Cerebellum (tissue), 4 donors: ENCODE measurements at places on chromosomes 1 and 21.

- DNase-seq: no peak
Observed at GRCh38 chr1:175005085-175005783, 5.5 kb downstream of the CACYBP start.

DNA sequence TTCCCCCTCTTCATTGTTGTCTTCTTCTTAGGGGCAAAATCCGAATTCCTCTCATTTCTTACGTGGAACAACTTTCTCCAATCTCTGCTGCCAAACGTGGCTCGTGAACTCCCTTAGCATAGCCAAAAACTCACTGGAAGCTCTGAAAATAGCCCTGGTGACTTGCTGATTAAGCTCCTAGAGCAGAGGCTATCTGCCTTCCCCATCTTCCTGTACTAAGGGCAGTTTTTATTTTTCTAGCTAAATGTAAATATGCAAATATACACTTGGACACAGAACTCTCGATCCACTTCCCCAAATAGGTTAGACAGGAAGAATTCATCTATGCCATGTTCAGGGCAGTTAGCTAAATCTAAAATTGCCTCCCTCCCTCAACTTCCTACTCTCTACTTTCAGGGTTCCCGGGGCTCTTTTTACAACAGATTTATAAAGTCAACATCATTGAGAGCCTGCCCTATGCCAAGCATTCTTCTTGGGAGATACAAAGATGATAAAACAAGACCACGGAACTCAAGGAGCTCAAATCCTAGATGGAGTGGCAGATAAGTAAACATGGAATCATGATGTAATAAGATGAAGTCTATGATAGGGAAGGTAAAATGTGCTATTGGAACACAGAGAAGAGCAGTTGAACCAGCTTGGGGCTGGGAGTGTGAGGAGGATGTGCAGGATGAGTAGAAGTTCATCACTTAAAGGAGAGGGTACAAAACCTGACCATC, 59.4 kb upstream of the FMOD start:
- DNase-seq: no peak

- DNase-seq: no peak
Observed at GRCh38 chr1:183689762-183690204, 36.7 kb upstream of the APOBEC4 start.

DNA sequence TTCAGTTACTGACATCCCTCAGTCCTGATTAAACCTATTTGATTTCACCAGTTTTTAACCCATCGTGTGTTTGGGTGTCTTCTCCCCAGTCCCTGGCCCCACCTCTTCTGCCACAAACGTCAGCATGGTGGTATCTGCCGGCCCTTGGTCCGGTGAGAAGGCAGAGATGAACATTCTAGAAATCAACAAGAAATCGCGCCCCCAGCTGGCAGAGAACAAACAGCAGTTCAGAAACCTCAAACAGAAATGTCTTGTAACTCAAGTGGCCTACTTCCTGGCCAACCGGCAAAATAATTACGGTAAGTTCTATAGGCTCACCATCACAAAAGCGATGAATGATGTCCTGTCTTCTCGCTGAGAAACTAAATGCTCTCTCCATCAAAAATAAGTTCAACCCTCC, 28.7 kb downstream of the NBPF3 start:
- DNase-seq: no peak

- no peak for DNase-seq
Observed at GRCh38 chr1:178376008-178376407, 120.8 kb downstream of the CLEC20A start.

DNA sequence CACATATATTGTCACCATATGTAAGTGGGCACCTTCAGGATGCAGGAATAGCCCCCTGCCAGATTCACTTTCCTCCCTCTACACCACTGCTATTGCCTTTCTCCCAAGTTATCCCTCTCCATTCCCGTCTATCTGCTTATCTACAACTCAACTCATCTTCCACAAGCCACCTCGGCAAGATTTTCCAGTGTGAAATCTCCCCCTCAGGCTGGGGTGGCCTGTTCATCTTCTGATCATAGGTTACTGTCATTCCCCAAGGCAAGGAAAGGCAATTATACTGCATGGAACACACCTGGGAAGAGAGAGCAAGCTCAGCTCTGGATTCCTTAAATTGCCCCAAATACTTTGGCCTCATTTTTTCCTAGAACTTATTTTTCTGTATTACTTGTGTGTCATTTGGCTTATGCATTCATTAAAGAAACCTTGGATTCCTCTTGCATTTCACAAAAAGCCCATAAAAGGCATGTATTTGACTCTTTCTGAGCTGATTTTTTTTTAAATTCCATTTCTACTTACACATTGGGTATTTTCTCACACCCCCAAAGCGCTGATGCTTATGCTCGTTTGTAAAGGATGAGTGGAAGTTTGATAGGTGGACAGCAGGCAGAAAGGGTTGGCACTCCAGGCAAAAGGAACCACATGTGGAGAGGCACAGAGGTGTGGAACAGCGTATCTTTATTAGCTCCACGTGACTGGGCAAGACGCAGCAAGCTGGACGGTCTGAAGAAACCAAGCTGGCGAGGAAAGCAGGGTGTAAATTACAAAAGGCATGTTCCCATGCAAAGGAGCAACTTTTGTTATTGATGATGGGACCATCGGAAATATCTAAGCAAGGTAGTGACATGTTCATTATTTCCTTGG, 169.7 kb upstream of the RAB4A start:
- no peak for DNase-seq

DNA sequence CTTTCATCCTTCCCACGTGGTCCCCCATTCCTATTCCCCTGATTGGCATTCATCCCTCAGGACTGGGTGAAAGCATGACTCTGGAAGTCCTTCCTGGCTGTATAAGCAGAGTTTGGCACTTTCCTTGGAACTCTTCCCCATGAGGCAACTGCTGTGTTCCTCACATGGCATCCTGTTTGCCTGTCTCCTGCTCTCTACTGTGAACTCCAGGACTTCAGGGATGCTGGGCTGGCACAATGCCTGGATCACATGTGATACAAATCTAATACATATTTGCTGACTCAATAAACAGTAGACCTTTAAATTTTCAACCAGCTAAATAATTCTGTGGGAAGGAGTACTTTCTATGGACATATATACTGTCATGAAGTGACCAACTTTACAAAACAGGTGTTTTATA, 46.8 kb upstream of the EDEM3 start:
- no peak for DNase-seq

DNA sequence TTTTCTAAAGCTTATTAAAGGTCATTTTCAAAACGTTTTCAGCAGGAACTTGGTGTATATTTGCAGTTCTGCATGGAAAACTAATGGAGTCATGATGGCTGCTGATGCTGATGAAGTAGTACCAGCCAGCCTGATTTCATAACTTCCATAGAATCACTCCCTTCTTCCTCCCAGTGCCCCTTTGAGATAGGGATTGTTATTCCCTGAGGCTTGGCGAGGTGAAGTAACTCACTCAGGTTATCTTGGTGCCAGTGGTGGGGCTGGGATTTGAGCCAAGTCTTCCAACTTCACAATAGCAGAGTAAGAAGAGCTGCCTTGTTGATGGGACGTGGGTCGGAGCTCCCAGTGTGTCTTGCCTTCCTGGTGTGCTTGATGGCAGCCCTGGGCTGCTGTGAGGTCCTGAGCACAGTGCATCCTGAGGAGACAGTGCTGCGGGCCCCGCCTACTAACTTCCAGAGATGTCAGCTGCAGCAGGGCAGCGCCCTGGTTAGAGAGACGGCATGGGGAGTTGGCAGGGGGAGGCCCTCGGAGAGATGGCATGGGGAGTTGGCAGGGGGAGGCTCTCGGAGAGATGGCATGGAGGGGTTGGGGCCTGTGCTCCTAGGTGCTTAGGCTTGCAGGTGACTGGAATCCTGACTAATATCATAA, 92.6 kb downstream of the PCBP3 start:
- no peak for DNase-seq

DNA sequence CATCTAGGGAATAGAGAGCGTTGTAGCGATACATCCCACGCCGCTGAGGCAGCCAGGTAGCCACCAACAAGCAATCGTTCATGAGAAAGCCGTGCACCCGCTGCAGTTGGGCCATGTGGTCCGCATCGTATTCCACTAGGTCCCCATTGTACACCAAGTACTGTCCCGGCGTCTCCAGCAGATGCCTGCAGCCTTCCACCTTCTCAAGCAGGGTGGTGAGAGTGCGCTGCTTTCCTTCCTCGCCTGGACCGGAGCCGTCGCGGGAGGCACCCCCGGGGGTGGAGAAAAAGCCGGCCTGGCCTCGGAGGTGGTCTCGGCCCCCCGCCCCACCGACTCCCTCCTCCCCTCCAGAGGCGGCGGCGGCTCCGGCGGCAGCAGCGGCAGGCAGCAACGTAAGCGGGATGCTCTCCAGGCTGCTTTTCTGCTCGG, 595 bp downstream of the EXOC8 start:
- no peak for DNase-seq

DNA sequence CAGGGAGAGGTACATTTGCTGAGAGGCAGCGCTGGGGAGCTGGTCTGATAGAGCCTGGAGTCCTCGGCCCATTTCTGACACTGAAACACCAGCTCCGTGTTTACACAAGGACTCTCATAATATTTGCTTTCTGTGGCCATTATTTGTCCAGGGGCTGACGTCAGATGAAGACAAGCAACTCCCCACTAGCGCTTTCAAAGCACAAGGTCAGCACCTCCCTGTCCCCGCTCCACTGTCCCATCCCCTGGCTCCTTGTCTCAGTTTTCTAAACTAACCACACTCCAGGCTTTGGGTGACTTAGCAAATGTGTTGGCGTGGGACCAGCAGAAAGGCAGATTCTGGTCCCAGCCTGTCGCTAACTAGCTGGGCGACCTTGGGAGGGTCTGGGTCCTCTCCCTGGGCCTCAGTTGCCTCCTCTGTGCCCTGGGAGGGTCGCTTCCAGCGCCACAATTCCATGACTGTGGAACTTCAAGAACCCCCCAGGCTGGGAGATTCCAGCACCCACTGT, 37.4 kb upstream of the ZBTB40 start:
- no peak for DNase-seq

DNA sequence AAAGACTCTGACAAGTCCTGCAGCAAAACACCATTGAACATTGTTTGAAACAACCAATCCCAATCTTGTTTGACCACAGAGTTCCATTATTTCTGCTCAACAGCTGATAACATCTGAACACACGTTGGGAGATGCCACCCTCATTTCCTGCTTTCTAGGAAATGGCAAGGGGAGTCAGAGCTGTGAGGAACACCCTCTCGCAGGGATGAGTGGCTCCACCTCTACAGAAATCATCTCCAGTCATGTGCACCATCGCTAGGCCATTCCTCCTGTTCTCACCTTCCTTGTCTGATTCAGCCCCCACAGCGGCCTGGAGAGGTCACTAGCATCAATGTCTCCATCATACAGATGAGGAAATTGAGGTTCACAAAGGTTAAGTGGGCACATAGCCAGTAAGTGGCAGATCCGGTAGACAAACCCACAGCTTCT, 22.4 kb upstream of the RUNX3 start:
- DNase-seq: no peak

GRCh38 chr1:65255656-65256050, 53.7 kb upstream of the DNAJC6 start:
- peak; percentile 37 for DNase-seq

- no peak for DNase-seq
Observed at GRCh38 chr1:24707687-24708086, 37.6 kb upstream of the CLIC4 start.

DNA sequence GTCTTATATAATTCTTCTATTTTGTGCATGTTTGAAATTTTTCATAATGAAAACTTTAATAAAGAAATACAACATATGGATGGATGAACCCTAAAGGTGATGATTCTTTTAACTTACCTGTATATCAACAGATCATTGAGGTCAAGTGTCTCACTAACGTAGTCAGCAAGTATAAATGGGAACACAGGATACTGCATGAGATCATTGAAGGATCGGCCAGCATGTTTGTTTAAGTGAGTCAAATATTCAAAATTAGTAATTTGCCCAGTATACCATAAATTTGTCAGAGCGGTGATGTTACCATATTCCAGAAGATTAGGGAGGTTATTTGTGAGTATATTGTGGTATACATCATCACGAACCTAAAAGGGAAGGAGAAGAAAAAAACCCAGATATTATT, 71.0 kb upstream of the GNG4 start:
- no peak for DNase-seq

DNA sequence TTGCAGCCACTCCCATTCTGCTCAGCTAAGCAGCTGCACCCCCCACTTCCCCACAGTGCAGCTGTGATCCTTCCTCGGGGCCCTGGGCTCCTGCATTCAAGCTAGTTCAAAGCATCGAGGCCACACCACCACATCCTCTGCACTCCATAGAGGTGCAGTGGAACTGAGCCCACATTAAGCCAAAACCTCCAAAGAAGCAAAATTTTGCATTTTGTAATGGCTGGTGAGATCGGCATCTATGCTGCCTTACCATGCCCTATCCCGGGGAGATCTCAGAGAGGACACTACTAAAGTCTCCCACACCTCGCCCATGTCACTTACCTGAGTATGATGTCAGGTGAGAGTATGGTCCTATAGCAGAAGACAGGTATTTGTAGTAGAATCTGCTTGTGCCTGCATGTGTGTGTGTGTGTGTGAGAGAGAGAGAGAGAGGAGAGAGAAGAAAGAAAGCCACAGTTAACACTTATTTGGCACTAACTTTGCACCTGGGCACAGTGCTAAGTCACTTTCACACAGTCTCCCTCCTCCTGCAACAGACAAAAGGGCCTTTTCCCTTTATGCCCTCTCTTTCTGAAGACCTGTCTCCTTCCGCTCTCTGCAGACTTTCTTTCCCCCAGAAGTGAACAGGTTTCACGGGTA, 89.8 kb downstream of the KIF14 start:
- DNase-seq: no peak

- DNase-seq: no peak
Observed at GRCh38 chr1:155016231-155016831, 13.7 kb downstream of the ZBTB7B start.

DNA sequence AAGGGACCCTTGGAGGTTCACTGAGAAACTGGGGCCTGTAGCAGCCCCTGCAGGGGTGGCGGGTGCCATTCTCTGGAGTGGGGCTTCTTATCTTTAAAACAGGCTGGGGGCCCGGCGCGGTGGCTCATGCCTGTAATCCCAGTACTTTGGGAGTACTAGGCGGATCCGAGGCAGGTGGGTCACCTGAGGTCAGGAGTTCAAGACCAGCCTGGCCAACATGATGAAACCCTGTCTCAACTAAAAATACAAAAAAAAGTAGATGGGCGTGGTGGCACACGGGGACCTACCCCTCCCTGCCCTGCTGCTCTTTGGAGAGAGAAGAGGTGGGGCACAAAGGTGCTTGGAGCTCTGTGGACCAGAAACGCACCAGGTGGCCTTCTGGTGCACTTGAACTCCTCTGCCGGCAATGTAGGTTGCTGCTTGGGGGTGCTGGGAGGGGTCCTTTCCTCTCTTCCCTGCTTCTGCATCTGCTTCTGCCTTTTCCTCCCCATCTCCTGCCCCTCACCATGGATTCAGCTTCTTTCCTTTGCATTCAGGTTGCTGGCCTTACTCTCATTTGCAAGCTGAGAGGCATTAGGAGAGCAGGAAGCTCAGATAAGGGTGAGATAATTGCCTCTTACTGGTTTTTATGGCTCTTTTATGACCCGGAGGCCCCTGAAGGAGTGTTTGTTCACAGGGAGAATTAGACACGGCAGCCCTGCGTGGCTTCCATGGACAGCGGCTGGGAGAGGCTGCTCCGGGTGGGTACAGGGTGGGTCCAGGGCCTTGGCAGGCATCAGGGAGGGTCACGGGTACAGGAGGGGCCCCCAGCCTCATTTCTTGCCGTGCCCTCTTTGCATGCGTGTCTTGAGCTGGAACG, 57.4 kb downstream of the ARHGEF10L start:
- no peak for DNase-seq

- DNase-seq: no peak
Observed at GRCh38 chr1:79295967-79296366, 289.4 kb upstream of the ADGRL4 start.

- DNase-seq: no peak
Observed at GRCh38 chr1:229284887-229285286, 14.0 kb downstream of the RAB4A start.
